ENCODE measurements at places on chromosomes 2 and 18.

DNA sequence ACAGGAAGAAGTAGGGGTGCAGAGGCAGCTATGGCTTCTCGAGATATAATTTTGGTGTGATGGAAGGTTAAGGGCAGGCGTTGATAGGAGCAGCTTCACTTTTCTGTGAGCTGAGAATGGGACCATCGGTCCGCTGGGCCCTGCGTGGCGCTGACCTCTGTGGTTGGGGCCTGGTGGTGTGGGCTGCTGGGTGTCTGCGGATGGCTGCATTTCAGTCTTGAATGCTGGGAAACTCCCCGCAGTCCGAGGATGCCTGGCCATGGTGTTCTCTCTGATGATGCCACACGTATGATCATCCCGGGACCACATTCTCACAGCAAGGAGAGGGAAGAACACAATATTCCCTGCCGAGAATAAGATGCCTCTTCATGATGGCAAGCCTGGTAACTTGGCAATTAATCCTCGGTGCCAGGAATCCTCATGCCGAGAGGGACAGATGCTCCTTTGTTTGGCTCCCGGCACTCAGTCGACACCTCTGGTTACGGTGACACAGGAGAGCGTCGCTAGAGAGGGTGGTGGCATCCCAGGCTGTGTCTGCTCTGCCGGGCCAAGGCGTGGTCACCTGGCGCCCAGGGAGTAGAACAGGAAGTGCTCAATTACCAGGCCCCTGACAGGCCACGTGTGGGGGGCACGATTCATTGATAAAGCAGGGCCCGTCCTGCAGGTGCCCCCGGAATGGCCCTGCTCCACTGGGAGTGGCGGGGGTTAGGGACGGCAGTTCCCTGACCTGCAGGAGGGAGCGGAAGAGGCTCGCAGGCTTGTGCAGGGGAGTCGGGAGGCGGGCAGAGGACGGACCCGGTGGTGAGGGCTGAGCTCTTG, 119.4 kb upstream of the CTDP1 start:
- DNase-seq = no peak

DNA sequence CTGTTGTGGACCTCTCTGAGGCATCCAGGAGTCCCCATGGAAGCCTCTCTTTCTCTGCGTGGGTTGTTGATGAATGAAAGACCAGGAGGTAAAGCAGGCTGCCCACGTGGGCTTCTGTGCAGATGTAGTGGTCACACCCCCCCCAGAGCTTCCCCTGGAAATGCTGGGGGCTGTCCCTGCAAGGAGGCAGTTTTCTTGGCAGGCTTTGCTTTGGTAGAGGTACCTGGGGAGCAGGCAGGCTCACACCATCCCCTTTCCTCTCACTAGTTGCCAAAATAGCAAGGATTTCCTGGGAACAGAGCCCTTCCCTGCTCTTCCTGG, 97.6 kb upstream of the MAP3K20 start:
- no peak for DNase-seq

- DNase-seq = no peak
Measured at GRCh38 chr2:41598161-41598894, 449.5 kb upstream of the PKDCC start.

DNA sequence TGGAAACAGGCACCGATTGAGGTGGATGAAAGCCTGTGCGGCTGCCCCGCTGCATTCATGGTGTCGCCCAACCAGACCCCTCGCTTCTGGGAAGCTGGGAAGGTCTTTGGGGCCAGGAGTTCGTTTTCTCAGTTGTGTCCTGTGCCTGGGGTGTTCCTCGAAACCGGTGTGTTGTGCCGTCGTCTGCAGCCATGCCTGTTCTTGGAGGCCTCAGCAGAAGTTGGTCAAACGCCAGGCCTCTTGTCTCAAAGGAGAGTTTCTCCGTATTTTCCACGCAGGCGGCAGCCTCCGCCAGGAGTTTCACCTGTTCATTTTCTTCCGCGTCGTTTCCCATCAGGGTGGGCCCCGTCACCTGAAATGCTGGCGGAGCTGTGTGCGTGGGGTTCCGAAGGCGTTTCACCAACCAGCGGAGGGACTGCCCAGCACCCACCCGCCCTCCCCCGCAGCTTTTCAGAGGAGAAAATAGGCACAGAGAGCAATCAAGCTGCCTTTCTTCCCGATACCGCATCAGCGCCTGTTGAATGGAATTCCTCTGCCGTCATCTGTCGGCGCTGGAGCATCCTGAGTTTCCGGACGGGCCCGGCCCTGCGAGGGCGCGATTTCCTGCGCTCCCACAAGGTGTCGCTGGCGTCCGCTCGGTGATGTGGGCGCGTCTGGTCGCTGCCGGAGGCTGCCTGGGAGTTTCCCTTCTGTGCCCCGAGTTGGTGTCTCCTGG, 17.0 kb upstream of the NFATC1 start:
- peak; percentile 82 for DNase-seq

GRCh38 chr18:2515908-2516625, 55.2 kb downstream of the METTL4 start:
- no peak for DNase-seq

GRCh38 chr2:128834880-128835252, 516.2 kb upstream of the HS6ST1 start:
- no peak for DNase-seq

DNA sequence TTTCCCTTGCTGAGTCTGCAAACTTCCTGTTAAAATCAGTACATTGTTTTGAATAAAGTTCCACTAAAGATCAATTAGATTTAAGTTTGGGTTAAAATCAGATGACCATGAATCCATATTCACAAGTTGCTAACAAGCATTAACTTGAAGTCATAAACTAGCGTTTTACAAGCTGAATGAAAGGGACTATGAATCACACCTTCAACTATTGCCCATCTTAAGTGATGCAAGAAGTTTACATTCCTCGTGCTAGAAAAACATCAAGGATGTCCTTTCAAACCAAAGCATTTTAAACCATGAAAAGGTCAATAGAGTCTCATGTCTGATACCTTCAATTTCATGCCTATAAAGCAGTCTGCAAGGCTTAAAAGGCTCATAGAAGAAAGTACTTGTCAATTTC, 257.2 kb upstream of the SYT4 start:
- no peak for DNase-seq

DNA sequence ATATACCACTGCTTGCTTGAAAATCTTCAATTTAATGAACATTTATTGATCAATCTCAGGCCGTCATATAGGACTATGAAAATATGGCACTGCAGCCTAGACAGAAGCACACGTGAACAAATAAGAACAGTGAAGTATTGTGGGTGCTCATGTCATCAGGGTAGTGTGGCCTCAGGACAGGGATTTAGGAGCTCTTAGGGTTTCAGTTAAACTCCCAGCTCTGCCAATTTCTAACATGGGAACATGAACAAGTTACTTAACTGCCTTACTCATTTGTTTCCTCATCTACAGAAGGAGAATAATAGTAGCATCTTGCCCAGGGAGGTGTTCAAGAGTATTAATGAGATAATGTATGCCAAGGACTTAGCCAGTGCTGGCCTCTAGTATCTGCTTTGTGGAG, 146.0 kb upstream of the MAP3K20 start:
- no peak for DNase-seq

- no peak for DNase-seq
Measured at GRCh38 chr2:42068571-42069178, 20.9 kb downstream of the PKDCC start.

DNA sequence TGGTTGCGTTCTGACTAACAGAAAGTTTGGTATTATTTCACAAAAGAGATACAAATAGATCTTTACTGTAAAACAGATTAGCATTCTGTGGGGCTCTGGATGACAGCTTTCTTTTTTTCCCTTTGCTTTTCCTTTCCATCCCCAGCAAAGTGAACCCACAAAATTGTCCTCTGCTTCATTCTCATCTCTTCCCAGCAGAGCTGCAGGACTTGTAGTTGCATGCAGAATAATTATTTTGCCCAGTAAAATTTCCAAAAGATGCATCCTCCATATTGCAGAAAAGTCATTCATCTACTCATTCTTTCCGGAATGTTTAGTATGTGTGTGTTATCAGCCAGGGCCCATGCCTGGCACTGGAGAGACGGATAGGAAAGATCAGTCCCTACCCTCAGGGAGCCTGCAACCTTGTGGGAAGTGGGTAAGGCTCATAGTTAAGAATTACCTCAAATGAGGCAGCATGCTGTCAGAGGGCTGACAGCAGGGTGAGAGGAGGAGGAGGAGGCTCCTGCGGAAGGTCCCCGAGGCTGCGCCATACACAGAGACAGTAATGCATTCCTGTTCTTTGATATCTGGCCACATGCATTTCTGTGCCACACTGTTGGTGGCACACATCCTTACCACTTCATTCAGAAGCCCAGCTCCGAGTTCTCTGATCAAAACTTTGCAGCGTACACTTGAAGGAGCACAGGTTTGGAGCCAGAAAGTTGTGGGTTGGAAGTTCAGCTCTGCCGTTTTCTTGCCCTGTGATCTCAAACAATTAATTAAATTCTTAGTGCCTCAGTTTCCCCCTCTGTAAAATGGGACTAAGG, 225.4 kb downstream of the MYCN start:
- no peak for DNase-seq

DNA sequence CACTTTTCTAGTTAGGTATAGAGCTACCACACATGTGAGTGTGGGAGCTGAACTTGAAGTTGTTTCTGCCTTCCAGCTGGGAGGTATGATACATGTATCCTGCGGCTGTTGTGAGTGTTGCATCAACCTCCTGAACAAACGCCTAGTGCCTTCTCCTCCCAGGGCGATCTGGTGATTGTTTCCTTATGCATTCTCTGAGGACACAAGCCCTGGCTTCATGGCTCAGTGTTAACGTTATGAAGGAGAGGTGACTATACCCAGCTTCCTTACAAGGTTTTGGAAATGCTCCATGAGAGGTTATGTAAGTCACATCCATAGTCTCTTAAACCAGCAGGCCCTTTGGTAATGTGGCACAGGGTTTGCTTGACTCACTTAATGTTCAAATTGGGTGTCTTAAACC, 64.9 kb downstream of the SPRED2 start:
- DNase-seq = no peak

DNA sequence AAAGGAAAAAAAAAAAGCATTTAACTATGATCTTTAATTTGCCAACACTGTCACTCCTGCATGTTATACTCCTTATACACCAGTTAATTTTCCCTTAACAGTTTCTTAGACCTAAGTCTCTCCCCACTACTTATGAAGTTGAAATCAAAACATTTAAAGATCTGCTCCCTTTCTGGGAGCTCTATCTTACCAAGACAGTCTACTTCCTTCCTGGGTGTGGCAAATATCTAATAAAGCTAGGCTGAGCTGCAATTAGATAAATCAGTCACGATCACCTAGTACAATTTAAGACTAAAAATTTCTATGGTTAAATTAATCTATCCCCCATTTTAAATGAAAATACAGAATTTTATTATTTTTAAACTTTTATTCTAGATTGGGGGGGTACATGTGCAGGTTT, 33.4 kb downstream of the PUM2 start:
- DNase-seq = no peak

DNA sequence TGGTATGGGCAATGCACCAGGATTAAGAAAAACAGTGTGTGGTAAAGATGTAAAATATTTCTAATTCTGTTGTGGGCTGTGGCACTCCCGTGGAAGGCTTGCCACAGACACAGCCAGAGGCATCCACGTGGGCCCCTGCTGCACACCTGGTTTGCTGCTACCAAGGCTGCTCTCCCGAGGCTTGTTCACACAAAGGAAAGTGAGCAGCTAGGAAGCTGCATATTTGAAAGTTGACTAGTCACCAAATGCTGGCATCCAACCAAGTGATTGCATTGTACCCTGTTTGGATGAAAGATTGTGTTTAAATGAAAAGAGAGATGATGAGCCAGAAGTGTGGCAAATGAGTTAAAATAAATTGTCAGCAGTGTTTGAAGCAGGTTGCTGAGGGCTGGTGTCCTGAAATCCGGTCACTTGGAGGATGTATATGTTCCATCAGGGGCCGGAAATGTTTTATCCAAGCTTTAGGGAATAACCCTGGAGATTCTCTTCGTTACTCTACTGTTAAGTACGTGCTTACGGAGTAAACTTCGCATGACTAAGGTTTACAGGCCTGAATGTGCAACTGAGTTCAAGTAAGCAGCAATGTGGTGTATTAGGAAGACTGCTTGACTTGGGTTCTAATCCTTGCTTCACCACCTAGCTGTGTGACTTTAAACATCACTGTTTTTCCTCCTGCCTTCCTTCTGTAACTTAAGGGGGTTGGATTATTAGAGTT, 86.1 kb downstream of the MSH2 start:
- DNase-seq = no peak

GRCh38 chr18:22643731-22644130, 226.0 kb upstream of the CTAGE1 start:
- no peak for DNase-seq

GRCh38 chr2:57437077-57437476, 609.5 kb upstream of the VRK2 start:
- DNase-seq = no peak

- no peak for DNase-seq
Measured at GRCh38 chr2:189511210-189511959, 69.2 kb downstream of the SLC40A1 start.

DNA sequence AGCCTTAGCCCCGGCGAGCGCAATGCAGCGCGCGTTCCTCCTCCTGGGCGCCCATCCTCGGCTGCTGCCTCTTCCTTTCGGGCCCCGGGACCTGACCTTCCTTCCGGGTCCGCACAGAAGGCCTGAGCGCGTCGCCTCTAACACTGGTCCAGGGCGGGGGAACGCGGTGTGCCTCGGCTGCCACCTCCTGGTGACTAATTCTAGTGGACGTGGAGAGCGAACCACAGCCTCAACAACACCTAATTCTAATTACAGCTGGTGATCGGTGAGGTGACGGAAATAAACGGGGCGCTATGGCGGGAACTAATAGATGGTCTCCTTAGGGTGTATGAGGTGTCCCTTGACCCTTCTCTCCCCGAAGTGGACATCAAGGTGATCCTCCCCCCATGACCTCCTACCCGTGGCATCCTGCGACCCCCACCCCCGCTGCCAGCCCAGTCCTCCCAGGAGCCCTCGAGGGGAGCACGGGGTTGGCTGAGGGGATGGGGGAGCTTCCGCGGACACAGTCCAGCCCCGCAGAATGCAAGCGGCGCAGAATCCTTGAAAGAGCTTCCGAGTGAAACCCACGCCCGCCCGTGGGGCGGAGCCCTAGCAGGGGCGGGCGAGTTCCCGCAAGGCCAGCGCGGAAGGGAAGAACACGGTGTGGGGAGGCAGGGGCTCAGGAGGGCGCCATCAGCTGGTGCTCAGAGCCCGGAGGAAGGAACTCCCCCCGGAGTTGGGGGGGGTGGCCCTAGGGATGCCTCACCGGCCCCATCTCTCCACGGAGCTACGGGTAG, 12.8 kb upstream of the HMSD start:
- DNase-seq = peak; percentile 60

Measured in stimulated activated CD4-positive, alpha-beta T cell treated with anti-CD3 and anti-CD28 coated beads, Interleukin-4, amount 100 ng/mL, for 48 hours (primary cell).